ENCODE measurements at places on chromosomes 2 and 18.

DNA sequence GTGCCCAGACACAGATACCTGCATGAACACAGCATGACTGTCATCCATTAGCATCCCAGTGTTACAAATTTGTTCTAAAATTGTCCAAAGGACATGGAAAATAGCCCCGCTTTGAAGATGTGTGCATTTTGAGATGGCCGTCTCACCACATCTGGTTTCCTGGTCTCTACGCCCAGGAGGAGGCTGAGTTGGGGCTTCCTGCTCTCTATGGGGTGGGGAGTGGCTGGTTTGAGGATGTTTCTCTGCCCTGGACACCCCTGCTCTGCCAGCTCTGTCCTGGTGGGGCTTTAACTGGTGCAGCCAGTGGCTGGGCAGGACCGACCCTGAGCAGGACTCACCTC, 74.6 kb upstream of the SMAD7 start:
- no peak for DNase-seq

DNA sequence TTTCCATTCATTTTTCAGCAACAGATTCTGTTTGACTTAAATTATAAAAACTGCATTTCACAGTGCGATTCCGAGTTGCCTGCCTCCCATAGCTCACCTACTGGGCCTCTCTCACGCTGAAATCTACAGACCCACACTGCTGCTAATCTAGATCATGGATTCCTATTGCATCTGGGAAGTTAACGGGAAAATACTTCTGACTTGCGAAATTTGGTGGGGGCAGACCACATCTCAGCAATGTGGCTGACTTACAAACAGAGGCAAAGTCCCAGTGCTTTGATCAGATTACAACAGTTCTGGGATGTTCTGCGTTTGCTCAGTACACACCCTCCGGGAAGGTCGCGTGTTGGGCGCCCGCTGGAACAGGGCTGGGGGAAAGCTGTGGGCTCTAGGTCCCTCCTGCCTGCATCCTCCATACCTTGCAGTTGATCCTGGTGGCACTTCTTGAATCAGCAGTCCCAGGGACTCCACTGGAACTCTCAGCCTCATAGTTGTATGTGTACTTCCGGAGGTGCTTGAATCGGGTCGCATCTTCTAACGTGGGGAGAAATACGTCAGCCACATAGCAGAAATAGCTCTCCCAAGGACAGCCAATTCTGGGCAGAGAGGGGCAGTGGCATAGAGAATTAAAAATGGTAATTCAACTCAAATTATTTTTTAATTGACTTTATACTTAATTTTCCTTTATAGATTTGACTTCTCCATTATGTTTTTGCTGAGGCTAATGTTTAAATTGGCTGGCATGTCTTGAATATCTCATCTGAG, 1.7 kb downstream of the APOB start:
- DNase-seq, result no peak

DNA sequence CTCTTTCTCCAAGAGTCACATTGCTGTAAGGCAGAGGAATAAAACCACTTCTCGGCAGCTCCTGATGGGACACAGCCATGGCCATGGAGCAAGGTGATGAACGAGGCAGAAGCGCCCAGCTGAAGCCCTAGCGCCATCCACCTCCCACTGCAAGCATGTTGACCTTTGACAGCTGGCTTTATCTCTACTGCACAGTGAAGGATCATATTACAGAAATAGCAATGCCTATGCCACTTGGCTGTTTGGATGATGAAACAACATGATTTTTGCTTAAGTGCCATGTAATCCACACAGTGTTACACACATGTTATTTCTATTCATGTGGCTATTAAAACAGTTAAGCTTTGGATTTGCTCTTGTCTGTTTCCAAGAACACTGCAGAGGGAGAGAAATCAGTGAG, 167.7 kb downstream of the VAPA start:
- no peak for DNase-seq

GRCh38 chr2:67436221-67436620, 39.1 kb downstream of the ETAA1 start:
- no peak for DNase-seq

DNA sequence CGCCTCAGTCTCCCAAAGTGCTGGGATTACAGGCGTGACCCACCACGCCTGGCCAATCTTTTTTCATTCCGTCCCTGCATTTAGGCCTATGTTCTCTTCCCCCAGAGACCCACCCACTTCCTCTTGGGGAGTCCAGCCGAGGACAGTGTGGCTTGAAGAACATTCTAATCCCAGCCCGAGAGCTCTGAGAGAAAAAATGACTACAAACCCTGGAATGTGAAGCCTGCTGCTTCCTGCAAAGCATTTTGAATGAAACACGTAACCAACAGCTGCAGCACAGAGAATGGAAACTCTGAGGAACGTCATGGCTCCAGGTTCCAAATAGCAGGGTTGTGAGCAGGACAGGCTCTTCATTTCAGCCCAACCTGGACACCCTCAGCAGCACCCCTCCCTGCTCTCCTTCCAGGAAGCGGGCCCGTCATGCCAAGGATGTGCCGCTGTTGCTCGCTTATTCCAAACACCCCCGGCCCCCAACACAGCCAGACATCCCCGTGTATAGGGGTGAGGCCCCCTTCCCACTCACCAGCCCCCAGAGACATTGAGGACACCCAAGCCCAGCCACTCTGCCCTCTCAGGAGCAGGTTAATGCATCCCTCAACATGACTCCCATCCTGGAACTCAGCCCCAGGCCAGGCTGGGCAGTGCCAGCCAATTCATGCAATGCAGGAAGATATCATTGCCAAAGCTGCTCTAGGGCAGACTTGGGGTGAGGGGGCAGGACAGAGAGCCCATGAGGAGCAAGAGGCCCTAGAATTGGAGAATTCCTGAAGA, 139.8 kb downstream of the ZFP36L2 start:
- DNase-seq, result no peak

GRCh38 chr18:52377094-52377493, 37.1 kb downstream of the DCC start:
- no peak for DNase-seq

- no peak for DNase-seq
Measured at GRCh38 chr2:85264471-85264870, 63.3 kb downstream of the TGOLN2 start.
